Activated CD8-positive, alpha-beta memory T cell treated with anti-CD3 and anti-CD28 coated beads for 24 hours (primary cell): ENCODE measurements at places on chromosomes 7 and 10.
A peak's percentile ranks its signal among the peaks of the same experiment; 100 is the strongest.

DNA sequence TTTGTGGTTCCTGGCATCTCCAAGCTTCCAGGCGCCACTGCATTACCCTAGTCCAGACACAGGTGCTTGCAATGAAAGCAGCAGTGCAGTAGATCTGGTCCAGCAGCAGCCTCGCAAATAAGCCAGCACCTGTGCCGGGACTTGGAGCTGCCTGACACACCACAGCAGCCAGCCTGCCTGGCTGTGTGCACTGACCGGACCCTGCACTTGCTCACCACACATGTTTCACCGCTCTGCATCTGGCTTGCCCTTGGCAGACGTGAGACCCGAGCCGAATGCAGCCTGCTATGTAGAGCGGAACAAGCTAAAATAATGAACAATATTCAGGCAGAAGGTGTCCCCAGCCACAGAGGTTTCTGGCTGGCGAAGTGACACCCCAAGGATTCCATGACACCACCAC is 123.6 kb upstream of the POM121L12 start:
- DNase-seq = no peak

DNA sequence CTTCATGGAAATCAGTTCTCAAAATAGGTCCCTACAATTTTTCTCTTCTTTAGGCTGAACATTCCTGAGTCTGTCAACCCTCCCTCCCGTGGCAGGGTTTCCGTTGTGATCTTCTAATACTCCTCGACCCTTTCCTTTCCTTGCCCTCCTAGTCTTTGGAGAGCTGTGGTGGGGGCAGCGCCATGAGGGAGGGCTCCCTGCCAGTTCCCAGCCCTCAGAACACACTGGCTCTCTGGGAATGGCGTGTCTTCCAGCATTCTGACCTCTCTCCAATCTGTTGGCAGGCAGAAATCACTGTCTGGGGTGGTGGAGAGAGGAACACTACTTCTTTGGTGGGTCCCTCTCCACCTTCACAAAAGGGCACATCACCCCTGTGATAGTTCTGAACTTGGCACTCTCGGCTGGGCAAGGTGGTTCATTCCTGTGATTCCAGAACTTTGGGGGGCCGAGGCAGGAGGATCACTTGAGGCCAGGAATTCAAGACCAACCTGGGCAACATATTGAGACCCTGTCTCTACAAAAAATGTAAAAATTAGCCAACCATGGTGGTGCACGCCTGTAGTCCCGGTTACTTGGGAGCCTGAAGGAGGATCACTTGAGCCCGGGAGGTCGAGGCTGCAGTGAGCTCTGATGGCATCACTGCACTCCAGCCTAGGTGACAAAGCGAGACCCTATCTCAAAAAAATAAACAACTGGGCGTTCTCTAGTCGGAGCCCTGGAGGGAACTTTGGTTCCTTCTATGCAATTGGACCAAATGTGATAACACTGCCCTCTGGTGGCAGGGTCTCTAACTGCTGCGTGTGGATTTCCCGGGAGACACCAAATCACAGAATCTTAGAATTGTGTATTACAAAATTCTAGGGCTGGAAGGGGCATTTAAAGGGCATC is 13.1 kb upstream of the ARPC1A start:
- peak; percentile 89 for DNase-seq

DNA sequence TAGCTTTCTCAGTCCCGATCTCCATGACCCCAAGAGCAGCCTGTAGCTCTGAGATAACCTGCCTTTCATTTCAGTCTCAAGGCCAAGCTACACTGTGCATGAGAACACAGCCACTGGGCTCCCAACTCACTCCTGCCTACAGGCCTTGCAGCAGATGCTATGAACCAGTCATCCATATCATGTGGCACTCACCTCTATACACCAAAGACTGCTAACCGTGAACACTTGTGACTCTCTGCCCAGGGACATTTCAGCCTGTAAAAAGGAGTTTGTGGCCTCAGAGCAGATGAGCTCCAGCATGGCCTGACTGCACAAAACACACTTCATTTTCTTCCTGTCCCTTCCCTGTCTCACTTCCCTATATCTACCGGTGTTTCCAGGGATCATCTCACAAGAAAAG is 56.9 kb upstream of the NPY start:
- DNase-seq = no peak

DNA sequence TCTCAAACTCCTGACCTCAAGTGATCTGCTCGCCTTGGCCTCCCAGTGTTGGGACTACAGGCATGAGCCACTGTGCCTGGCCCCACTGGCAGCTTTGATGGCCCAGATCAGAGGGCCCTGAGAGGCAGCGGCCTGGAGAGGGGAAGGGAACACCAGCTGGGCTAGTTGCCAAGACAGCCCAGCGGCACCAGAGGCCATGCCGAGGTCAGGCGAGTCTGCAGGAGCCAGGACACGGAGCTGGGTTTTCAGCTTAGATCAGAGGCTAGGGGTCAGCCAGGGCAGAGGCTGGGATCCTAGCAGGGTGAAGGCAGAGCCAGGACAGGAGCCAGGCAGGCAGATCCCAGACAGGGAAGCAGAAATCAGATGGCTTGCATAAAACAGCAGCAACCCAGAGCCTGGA is 92.9 kb downstream of the MYL10 start:
- no peak for DNase-seq
